ENCODE measurements at places on chromosomes 3 and 15. TPM values are rescaled to one million over a fixed set of nuclear protein-coding genes. Genes with fewer than 3 reads are reported as not detected.

GRCh38 chr3:187209491-187209890 is 12.2 kb downstream of the RTP1 start:
- DNase-seq, result no peak

- peak; percentile 1 for DNase-seq
Measured at GRCh38 chr15:83380682-83381081, 66.5 kb upstream of the SH3GL3 start.

DNA sequence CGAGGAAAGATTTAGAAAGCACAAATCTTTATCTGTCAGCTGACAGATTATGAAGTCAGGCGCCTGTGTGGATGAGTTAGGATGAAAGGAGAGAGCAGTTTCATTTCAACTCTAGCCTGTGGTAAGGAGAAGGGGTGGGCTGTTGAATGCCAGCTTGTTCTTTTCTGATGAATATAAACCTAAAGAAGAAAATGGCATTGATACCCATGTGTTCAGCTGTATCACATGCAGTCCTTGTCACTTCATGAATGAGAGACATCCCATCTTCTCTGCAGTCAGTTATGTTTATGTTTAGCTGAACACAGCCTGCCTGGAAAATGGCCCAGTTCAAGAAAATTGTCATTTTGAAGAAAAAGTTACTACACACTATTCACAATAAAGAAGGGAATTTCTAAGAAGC is 345.7 kb upstream of the RBMS3 start:
- no peak for DNase-seq

DNA sequence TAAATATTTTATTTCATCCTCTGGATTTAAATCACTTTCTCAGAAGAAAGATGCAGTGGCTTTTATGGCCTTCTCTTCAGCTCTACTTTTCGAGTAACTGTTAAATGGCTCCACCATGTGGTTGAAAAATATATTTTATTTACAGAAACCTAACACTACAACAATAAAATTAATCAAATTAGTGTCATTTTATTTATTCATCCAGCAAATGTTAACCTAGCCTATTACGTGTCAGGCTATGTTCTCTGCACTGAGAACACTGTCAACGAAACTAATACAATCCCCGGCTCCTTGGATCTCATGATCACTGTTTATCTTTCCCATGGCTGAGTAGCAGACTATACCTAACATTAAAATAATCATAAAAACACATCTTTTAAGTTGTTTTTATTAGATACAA is 148.0 kb upstream of the OSTN start:
- no peak for DNase-seq

- no peak for DNase-seq
Measured at GRCh38 chr3:185979721-185980121, 41.9 kb upstream of the TRA2B start.

TICRR gene
- total RNA-seq, result 3.5 TPM

DNA sequence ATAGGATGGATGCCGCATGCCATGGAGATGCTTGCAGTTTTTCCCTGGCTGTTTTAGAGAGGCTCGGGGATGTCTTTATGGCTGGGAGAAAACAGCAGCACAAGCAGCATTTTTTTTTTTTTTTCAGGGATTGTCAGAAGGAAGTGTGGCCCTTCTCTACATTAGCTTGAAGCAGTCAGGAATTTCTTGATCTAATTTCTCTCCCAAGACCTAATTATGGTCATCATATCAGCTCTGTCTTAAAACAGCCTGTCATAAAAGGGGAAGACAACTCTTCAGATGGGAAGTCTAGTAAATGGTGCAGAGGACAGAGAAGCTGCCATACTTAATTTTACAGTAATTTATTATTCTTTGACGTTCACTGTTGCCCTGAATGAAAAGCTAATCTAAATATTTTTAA is 44.5 kb downstream of the EAF1 start:
- no peak for DNase-seq

DNA sequence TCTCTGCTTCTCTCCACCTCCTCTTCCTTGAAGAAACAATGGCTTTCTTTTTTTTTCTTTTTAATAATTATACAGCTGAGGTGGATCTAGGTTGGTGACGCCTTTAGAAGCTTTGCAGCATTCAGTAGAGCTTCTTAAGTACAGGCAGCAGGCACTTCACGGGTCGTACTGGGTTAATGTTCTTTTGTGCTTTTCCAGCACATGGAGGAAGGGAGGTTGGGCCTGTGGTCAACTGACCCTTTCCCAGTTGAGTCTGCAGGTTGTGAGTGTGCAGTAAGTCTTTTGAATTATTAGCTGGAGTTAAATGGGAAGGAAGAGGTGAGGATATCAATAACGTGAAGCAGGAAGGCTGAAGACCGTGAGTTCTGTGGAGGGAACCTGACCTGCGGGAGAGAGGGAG is 7.0 kb downstream of the TRAK1 start:
- no peak for DNase-seq

DNA sequence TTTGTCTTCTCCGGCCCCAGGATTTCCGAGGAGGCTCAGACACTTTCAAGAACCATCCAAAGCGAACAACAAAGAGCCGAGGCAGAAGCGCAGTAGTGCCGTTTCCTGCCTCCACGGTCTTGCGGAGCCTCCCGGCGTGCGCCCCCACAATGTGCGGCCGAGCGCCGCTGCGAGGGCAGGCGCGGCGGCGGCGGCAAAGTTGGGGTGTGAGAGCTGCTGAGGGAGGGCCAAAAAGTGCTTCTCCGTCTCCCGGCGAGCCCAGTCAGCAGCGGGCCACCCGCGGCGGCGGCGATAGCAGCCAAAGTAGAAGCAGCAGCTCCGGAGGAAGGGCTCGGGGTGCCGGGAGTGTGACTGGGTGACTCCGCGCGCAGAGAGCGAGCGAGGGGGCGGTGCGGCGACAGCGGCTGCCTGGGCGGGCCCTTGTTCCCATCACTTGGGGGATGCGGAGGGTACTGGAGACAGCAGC is 749.1 kb downstream of the ROBO1 start:
- DNase-seq, result peak; percentile 55

GRCh38 chr3:66910266-66911055 is 87.6 kb upstream of the KBTBD8 start:
- DNase-seq, result no peak

- DNase-seq, result no peak
Measured at GRCh38 chr15:64738226-64739095, 36.9 kb downstream of the RBPMS2 start.

DNA sequence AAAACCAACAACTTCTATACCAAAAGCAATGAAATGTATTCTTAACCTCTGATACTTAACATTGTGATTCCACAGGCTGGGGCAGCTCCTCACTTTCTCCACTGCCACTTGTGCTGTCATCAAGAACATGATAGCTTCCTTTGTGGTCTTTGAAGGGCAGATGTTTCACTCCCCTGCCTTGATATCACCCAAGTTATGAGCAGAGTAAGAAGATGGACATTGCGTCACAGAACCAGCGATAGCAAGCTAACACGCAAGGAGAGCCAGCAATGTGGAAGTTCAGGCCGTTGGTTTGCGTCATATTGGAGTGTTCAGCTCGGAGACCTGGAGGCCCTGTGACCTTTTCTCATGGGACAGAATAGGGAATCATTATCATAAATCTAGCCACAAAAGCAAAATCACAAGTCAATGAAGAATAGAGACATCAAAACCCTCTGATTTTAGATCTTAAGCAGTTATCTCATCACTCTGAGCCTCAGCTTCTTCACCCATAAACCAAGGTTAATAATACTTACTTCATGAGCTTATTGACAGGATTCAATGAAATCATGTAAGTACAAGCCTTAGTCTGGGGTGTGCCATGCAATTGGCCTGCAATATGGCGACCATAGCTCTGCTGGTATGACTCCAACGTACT is 183.8 kb upstream of the THBS1 start:
- DNase-seq, result no peak

DNA sequence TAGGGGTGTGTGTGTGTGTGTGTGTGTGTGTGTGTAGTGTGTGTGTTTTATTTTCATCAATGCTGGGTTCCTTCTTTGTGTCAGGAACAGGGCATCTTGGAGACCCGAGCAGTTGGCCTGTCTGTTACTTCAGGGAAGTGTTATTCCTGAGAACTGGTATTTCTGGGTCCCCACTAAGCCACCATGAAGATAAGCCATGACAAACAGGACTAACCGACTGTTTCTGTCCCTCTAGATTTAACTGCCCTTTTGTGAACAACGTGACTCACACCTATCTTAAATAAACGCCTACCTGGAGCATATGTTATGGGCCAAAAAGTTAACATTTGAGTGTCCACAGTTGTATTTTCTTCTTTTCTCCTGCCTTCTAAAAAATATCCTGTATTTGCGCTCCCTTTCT is 19.5 kb downstream of the SIDT1 start:
- DNase-seq, result no peak

DNA sequence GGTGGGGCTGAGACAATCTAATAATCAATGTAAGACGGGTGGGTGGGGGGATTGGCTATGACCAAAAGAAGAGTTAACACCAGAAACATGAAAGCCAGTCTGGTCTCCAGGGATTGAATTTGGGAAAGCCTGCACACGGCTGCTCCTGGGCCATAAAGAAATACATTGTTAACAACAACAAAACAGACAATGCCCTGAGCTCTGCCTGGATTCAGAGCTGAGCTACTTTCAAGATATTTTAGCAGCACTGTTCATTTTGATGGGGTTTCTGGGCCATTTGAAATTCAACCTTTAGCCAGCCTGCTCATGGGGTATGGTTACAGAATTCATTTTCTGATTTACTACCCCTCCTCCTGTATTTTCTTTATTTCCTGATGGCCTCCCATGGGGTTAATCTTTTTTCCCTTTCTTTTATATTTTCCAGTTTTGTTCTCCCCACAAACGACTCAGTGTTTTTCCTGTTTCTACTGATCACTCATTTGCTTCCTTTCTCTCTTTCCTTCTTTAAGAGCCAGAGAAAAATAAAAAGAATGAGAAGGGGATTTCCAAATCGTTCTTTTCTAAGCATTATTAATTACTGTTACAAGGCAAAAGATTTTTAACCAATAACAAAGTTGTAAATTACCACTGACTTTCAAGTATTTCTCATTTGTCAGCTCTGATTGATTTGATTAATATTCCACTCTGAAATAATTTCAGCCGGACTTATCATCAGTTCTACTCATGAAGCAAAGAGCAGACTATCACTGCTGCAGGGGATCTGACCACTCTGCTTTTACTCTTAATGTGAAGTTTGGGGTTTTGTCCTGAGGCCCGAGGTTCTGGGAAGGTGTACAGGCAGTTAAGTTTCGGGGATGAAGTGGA is 19.6 kb downstream of the NR2F2 start:
- DNase-seq, result no peak

- no peak for DNase-seq
Measured at GRCh38 chr3:10968401-10968800, 24.1 kb upstream of the SLC6A1 start.

- no peak for DNase-seq
Measured at GRCh38 chr3:183711516-183711915, 13.9 kb downstream of the YEATS2 start.

GRCh38 chr15:31013863-31014607 is 22.6 kb upstream of the MTMR10 start:
- peak; percentile 79 for DNase-seq

ACTRT3 gene
- total RNA-seq, result 1.0 TPM

ZBBX gene
- 0.52 TPM for total RNA-seq

GRCh38 chr15:89662893-89663626 is 7.8 kb upstream of the KIF7 start:
- DNase-seq, result no peak

- no peak for DNase-seq
Measured at GRCh38 chr15:50778086-50778485, 12.6 kb upstream of the SPPL2A start.

ZMYND10 gene
- 0.66 TPM for total RNA-seq

GRCh38 chr15:94028809-94029208 is 202.6 kb upstream of the MCTP2 start:
- DNase-seq, result no peak

GAP43 gene
- 0.42 TPM for total RNA-seq

CLDN16 gene
- total RNA-seq, result 0.52 TPM

MAP6D1 gene
- 4.8 TPM for total RNA-seq

ARPC4 gene
- total RNA-seq, result 187 TPM

DNA sequence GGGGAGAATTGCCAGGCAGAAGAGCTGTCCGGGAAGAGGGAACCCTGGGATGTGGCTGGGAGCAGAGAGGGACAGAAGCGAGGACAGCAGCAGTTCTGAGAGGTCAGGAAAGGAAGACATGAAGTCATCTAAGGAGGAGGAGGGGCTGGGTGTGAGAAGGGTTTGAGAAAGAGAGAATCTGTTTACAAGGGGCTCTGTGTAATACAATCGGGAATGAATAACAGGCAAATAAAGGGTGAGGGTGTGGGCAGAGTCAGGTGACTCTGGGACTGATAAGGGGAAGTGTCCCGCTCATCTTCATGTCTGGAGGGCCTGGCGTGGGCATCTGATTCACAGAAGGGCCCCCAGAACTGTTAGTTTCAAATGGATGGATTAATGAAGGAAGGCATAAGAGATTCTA is 191.3 kb downstream of the XXYLT1 start:
- no peak for DNase-seq

ACTC1 gene
- total RNA-seq, result 9.6 TPM

GPR156 gene
- total RNA-seq, result 0.42 TPM

GRCh38 chr3:26084629-26085028 is 294.7 kb downstream of the OXSM start:
- DNase-seq, result no peak

GRCh38 chr15:31396881-31397560 is 70.4 kb downstream of the KLF13 start:
- no peak for DNase-seq

DNA sequence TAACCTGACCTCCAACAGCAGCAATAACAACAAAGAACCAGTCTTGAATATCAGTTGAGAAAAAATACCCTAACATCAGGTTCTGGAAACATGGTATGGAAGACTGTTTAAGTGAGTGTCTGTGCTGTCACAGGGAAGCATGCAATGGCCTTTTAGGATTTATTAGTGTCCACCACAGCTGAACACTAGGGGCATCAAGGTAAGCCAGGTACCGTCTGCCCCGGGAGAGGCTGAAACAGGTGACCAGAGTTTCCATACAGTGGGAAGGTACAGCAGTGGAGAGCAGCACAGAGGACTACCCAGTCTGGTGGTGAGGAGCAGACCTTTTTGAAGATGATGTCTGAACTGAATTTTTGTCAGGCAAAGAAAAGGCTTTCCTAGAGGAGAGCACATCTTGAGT is 18.4 kb downstream of the ZDHHC23 start:
- no peak for DNase-seq

DNA sequence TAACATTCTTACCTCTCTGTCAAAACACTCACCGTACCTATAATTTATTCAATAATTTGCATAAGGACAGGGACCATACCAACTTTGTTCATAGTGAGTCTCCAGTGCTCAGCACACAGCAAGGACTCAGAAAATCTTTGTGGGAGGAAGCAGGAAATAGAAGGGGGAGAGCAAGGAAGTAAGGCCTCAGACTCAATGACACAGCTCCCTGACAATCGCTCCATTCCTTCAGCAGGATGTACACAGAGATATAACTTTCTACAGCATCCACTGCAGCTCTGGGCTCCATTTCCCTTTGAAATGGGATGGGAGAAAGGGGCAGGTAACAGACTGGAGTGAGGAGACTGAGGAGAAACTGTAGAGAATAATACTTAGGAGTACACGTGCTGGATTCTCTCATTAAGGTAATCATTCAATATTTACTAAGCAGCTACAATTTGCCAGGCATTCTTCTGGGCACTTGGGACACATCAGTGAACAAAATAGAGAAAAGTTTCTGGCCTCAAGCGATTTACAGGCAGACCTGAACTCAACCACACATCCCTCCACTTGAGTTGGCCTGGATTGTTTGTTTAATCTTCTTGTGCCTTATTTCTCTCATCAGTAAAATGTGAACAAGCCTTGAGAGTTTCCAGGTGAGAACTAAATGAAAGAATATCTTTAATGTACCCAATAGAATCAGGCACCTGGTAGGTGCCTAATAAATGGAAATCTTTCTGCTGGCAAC is 330.3 kb upstream of the THBS1 start:
- DNase-seq, result no peak

BUB1B gene
- total RNA-seq, result 48.3 TPM

SIDT1 gene
- 4.2 TPM for total RNA-seq

GRCh38 chr15:25378501-25378901 is 60.3 kb downstream of the UBE3A start:
- no peak for DNase-seq
